Vagina (tissue), 2 donors: ENCODE measurements at places on chromosomes 2 and 18. TPM values are rescaled to one million over a fixed set of nuclear protein-coding genes. Genes with fewer than 3 reads are reported as not detected.

DNA sequence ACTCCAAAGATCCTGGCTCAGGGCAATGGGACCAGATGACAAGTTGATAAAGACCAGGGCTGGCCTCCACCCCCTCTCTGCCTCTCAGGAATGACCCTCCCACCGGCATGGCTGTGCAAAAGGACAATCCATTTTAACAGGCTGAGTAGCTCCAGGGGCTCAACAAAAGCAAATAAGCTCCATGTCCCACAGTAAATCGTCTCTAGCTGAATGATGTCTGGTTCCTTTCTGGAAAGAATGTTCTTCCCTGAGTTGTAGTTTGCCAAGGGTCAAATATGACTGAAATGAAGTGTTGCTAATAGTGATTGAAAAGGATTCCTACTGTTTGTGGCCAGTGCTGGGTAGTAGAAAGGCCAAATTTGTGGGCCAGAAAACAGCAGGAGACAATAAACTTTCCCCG is 434.4 kb upstream of the ETAA1 start:
- no peak for DNase-seq

DNA sequence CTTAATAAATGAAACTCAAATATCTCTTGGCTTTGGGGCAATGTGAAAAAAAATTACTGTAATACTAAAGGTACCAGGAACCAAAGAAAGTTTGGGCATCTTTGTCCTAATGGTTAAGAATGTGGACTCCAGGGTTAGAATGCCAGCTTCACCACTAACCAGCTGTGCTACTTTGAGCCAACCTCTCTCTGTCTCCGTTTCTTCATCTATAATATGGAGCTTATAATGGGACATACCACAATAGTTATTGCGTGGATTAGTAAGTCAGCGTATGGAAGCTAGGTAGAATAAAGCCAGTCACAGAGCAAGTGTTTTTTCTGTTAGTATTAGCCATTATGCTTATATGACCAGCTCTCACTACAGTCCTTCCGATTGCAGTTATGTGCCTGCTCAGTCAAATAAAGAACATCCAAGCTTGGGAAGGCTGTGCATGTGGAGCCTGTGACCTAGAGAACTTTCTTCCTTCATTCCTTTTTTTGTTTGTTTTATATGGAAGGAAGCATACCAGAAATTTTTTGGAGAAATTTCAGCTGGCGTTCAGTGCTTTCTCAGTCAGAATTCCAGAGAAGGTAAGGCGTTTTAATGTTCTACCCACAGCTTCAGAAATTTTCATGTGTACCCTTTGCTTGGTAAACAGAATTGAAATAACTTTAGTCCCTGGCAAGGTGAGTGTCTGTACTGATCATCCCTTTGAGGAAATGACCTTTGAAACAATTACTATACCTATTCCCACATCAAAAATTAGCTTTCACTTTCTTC is 114.0 kb upstream of the RND3 start:
- no peak for DNase-seq

GRCh38 chr2:125658583-125658982 is 997.4 kb upstream of the GYPC start:
- no peak for DNase-seq

DNA sequence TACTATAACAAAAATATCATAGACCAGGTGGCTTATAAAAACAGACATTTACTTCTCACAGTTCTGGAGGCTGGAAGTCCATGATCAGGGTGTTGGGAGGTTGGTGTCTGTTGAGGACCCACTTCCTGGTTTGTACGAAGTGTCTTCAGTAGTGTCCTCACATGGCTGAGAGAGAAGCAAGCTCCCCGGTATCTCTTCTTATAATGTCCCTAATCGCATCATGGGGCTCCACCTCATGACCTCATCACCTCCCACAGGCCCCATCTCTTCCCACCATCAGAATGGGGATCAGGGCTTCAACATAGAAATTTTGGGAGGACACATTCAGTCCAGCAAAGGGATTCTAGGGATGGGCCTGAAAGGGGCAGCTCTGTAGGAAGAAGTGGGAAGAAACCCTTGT is 4.8 kb upstream of the NIFK start:
- no peak for DNase-seq

- DNase-seq = peak; percentile 61
These were observed 62.5 kb upstream of the SMAD2 start for GRCh38 chr18:47992976-47993375.

GRCh38 chr2:13014783-13015182 is 298.0 kb downstream of the TRIB2 start:
- no peak for DNase-seq

Gene RANBP2
- 43.5 TPM for total RNA-seq
